ENCODE measurements at places on chromosomes 7 and 10.

DNA sequence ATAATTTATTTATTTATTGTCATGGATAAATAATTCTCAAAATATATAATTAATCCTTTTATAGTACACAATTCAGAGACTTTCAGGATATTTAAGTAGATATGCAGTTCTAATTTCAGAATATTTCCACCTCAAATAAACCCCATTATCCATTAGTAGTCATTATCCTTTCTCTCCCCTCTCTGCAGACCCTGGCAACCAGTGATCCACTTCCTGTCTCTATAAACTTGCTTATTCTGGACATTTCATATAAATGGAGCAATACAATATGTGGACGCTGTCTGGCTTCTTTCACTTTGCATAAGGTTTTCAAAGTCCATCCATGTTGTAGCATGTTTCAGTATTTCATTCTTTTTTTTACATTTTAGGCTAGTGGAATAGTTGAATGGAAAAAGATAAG lies 230.2 kb downstream of the FZD1 start:
- no peak for DNase-seq

DNA sequence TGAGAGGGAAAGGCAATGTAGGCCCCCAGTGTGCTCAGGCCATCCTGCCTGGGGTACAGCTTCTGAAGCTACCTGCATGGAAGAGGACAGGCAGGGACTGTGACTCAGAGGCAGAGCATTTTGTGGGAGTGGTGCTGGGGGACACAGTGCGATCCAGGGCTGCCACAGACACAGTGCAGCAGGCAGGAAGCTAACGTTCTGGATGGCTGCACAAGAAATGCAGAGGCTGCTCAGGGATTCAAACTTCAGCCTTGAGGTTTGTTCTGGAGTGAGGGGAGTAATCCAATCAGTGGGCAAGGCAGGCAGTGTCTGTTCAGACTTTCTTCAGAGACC lies 648.0 kb upstream of the IGFBP3 start:
- peak; percentile 42 for DNase-seq

DNA sequence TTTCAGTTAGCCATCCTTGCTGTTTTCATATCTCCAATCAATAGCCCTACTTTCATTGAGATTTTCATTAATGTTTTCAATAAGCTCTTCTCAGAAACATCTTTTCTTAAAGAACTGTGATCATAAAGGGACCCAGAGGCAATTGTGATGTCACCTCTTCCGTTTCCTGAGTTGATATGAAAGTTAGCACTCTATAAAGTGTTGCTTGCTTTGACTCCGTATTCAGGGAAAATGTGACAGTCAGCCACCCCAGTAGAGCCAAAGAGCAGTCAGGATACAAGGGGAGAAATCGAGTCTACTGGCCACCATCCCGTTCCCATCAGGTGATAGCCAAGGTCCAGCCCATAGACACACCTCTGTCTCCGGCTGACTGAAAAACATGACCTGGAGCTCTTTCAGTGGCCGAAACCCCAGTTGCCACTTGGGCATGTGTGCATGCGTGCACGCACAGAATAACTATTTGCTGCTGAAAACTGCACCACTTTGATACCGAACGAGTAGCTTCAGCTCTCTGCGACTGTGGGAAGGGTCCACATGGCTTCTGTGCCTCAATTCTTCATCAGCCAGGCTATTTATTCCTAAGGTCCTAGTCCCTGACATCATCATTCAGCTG lies 291.4 kb downstream of the USP6NL start:
- DNase-seq, result no peak

DNA sequence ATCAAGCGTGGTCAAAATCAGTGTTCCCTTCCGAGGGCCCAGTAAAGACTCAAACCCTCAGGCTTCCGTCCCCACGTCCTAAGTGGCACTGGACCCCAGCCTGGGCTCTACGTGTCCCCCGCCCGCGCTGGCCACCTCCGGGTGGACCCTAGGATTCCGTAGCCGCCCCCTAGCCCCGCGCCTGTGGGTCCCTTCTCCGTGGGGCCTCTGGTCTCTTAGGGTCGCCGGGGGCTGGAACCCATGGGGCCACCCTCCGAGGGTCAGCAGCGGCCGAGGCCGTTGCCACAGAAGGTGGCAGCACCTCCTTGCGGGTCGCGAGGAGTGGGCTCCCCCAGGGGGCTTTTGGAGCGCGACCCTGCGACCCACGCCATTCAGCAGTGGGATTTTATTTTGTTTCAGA lies 170.5 kb upstream of the EEPD1 start:
- DNase-seq, result no peak

DNA sequence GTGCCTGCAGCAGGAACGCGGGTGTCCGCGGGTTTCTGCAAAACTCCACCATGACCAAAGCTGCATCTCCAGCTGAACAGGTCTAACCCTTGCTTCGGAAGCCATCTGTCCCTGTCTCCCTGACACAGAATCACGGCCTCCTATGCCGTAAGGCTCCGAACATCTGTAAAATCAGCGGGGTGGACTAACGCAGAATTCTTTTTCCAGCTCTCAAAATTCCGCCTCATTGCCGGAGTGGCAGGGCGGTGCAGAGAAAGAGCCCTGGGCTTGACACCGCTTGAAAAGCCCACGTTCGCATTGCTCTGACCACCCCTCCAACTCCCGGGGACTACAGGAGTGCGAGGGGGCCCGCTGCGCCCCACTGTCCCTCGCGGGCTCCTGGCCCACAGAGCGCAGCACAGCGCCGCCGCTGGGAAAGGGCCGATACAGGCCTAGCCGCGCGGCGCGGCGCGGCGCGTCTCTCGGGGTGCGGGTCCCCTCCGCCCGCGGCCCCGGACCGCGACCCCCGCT lies 409 bp downstream of the DNMBP start:
- peak; percentile 46 for DNase-seq

DNA sequence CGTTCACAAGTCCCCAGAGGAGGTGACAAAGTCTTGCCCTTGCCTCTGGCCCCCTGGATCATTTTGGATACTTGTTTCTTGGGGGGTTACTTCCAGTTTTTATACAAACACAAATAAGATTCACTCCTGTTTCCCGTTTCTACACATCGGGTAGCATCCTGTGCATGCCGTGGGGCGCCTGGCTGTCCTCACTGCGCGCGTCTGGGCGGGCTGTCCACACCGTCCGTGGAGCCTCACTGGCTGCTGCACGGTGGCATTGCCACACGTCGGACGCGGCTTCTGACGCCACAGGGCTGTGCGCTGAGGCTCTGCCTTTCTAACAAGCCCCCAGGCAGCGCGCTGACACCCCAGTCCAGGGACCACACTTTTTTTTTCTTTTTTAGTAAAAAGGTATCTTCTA lies 18.4 kb downstream of the BNIP3 start:
- no peak for DNase-seq

DNA sequence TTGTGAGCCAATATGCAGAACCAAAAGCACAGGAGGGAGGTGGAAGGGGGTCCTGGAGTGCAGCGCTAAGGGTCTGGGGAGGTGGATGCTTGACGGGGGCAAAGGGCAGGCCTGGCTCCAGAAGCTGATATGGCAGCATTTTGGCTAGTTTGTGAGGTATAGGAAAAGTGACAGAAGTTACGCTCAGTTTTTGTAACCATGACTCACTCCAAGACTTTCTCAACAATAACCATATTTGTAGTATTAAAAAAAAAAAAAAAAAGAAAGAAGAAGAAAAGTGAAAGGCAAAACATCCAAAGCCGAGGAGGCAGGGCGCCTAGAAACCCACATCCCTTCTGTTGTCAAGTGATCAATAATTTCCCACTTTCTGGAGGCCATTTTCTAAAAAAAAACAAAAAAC lies 92.3 kb downstream of the RNF216 start:
- peak; percentile 55 for DNase-seq

DNA sequence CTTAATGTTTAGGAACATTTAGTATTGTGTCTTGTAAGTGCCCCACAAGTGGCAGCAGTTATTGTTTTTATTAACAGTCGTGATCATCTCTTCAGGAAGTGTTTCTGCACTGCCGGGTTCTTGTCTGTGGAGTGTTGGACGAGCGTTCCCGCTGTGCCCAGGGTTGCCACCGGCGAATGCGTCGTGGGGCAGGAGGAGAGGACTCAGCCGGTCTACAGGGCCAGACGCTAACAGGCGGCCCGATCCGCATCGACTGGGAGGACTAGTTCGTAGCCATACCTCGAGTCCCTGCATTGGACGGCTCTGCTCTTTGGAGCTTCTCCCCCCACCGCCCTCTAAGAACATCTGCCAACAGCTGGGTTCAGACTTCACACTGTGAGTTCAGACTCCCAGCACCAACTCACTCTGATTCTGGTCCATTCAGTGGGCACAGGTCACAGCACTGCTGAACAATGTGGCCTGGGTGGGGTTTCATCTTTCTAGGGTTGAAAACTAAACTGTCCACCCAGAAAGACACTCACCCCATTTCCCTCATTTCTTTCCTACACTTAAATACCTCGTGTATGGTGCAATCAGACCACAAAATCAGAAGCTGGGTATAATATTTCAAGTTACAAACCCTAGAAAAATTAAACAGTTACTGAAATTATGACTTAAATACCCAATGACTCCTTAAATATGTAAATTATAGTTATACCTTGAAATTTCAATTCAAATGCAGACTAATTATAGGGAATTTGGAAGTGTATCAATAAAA lies 22.2 kb downstream of the PLA2G12B start:
- DNase-seq, result no peak

- DNase-seq, result no peak
These were observed 16.7 kb upstream of the CCDC3 start for GRCh38 chr10:13018171-13018570.

DNA sequence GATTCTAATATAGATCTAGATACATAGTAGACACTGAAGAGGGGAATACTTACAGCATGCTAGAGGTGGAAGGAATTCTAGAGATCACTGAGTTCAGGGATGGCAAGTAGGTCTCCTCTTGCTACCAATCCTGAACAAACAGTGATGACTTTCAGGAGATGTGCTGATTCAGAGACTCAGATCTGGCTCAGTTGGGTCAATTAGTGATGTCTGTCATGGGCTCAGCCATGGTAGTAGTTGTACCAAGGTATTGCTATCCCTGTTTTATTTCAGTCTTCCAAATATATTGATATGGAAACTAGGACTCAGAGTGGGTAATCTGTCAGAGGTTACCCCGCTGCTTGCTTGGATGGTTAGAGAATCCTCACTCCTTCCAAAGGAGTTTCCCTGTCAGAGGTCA lies 38.5 kb downstream of the UNC5B start:
- peak; percentile 42 for DNase-seq

DNA sequence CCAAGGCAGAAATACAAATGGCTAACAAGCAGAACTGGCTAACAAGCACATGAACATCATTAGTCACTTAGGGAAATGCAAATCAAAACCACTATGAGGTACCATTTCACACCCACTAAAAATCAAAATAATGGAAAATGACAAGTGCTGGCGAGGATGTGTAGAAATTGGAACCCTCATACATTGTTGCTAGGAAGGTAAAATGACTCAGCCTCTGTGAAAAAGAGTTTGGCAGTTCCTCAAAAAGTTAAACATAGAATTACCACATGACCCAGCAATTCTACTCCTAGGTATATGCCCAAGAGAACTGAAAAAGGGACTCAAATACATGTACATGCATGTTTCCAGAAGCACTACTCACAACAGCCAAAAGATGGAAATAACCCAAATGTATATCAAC lies 52.8 kb upstream of the ANAPC16 start:
- DNase-seq, result peak; percentile 81

GRCh38 chr7:95549818-95550529 lies 46.3 kb downstream of the PDK4 start:
- peak; percentile 46 for DNase-seq

GRCh38 chr7:91280604-91281003 lies 16.4 kb downstream of the FZD1 start:
- DNase-seq, result no peak

GRCh38 chr10:93085272-93085859 lies 11.7 kb downstream of the CYP26A1 start:
- no peak for DNase-seq

- DNase-seq, result no peak
These were observed 9.5 kb upstream of the FOXL3 start for GRCh38 chr7:280461-280860.

Data from fibroblast of skin of right quadriceps (primary cell).